ENCODE measurements at places on chromosomes 2 and 18. TPM values are rescaled to one million over a fixed set of nuclear protein-coding genes. Genes with fewer than 3 reads are reported as not detected.

Gene TXNDC2
- total RNA-seq = not detected

Gene PPP1R1C
- total RNA-seq = 24.0 TPM

Gene RTKN
- total RNA-seq = 16.4 TPM

Gene SNTG2
- 2.4 TPM for total RNA-seq

Gene KCNF1
- total RNA-seq = 0.24 TPM

Gene PRSS56
- total RNA-seq = 0.11 TPM

Gene FTCDNL1
- total RNA-seq = 3.0 TPM

Gene MATN3
- 0.19 TPM for total RNA-seq
